Activated naive CD8-positive, alpha-beta T cell treated with anti-CD3 and anti-CD28 coated beads, Interleukin-2, amount 10 ng/mL, durations not matched to agents 7 days and 5 days (primary cell): ENCODE measurements at places on chromosomes 5 and 9. TPM values are rescaled to one million over a fixed set of nuclear protein-coding genes. Genes with fewer than 3 reads are reported as not detected.

Gene SAXO1
- 0.43 TPM for total RNA-seq

DNA sequence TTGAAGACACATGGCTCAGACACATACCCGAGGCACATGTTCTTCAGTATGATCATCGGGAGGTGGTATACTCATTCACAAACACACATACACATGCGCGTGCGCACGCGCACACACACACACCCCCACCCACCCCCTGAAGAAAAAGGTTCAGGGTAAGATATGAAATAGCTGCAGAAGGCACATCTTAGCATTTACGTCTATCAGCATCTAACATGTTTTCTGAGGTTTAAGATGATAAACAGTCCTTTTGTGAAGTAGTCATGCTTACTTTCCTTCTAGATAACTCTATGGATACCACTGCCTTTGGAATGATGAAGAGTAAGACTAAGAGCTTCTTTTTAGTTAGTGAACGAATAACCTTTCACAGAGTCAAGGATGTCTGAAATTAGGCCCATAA, 105.1 kb upstream of the GNA14 start:
- H3K4me1 ChIP-seq, result peaks cover 8% of the 10 kb centered on the region
- H3K27me3 ChIP-seq, result no peaks in the 10 kb centered on the region
- no peak for DNase-seq
- H3K36me3 ChIP-seq, result peaks cover 3% of the 10 kb centered on the region
- no peak overlapping the region for H3K4me3 ChIP-seq
- no peak overlapping the region for H3K27ac ChIP-seq

GRCh38 chr5:138523406-138523805, 19.6 kb downstream of the ETF1 start:
- DNase-seq, result no peak
- no peak overlapping the region for H3K27ac ChIP-seq
- H3K4me3 ChIP-seq, result no peak overlapping the region
- peaks cover 7% of the 10 kb centered on the region for H3K36me3 ChIP-seq
- peaks cover 13% of the 10 kb centered on the region for H3K4me1 ChIP-seq

- H3K4me1 ChIP-seq, result no peaks in the 10 kb centered on the region
- no peak for DNase-seq
- no peak overlapping the region for H3K27ac ChIP-seq
These were observed 50.1 kb upstream of the ANKRD33B start for GRCh38 chr5:10513501-10514442.

DNA sequence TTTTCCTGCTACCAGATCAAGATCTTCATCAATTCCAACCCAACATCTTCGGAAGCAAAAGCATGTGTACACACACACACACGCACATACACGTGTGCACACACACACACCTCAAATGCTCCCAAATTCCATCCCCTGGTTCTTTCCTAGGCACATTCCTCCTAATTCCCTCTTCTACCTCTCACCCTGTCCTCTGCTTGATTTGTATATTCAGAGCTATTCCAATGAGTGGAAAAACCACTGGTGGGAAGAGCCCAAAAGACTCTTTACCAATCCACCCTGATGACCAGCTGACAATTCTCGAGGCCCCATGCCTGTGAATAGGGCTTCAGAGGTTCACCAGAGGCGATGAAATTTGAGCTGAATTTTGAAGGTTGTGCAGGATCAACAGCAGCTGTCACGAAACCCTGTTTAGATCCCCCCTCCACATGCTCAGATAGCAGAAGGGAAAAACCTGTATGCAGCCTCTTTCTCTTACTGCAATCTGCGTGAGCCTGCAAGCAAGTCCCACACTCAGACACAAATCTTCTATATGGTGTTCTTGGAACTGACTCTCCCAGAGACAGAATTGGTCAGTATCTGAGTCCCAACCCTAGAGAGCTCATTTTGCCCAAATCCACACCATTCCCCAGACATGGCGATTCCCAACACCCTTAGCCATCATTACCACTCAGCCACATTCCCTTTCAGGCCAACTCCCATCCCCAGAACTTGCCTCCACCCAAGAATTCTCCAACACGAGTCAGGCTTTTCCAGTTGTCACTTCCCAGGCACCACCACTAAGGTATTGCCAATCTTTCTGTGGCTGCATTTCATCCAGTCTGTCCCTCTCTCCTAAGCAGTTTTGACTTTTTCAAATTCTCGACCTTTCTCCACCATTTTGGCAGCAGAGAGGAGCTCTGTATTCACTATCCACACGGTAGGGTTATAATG, 4.3 kb upstream of the TRIO start:
- no peaks in the 10 kb centered on the region for H3K36me3 ChIP-seq
- H3K4me3 ChIP-seq, result no peak overlapping the region
- no peak for DNase-seq
- peaks cover 2% of the 10 kb centered on the region for H3K4me1 ChIP-seq
- no peak overlapping the region for H3K27ac ChIP-seq
